ENCODE measurements at places on chromosomes 16 and 17.

DNA sequence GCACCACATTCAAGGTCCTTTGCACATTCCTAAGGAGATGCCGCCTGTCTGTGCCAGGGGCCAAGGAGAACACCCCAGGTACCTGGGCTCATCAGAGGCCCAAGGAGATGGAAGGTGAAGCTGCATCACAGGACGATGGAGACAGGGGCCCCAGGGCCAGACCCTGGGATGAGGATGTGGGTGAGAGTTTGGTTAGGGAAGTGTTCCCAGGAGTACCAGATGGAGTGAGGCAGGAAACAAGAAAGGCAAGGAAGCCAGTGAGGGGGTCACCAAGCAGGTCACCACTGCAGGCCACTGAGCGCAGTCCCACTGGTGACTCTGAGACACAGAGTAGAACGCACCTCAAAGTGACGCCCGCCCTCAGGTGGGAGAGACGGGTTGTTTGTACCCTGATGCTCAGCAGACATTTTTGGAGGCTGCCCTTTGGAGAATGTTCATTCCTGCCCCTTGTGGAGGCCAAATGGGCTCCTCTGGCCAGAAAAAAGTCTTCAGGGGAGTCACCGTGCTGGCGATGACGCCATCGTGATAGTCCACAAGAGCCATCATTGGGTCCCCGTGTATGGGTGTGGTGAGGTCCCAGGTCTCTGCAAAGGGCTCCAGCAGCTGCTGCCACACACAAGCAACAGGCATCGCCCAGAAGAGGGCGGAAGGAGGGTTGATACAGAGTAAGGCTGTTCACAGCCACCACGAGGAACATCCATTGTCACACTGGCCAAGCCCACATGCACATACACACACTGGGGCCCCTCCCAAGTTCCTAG, 57.5 kb downstream of the BEAN1 start:
- DNase-seq: no peak

GRCh38 chr17:19805006-19805405, 56.9 kb upstream of the ALDH3A1 start:
- DNase-seq: no peak

- DNase-seq: no peak
These were observed 7.3 kb upstream of the FOXN1 start for GRCh38 chr17:28498652-28499363.

DNA sequence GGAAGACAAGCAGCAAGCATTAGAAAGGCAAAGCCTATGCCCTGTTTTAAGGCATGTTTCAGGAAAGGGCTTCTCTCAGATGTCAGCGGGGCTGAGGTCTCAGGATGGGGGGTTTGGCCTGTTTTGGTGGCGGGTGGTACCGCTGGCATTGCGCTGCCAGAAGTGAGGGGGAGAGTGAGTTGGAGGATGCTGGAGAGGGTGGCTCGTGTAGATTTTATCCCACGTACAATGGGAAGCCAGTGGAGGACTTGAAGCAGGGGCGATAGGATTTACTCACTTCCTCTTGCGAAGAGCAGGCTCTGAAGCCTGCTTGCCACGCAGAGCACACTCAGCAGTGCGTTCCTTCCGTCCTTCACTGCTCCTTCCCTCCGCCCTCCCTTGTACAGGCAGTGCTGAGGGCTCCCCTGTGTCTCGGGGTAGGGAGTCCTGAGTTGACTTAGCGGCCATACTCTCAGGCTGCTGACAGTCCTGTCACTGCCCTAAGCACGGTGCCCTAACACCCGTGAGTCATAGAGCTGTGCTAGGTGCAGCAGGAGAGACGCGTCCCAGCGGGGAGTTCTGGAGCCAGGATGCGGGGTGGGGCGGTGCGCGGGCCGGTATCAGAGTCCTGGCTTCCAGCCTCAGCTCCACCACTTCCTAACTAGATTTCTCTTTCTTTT, 113.1 kb downstream of the SNX29 start:
- DNase-seq: no peak

- no peak for DNase-seq
These were observed 93.3 kb downstream of the HELZ start for GRCh38 chr17:67151717-67152116.

DNA sequence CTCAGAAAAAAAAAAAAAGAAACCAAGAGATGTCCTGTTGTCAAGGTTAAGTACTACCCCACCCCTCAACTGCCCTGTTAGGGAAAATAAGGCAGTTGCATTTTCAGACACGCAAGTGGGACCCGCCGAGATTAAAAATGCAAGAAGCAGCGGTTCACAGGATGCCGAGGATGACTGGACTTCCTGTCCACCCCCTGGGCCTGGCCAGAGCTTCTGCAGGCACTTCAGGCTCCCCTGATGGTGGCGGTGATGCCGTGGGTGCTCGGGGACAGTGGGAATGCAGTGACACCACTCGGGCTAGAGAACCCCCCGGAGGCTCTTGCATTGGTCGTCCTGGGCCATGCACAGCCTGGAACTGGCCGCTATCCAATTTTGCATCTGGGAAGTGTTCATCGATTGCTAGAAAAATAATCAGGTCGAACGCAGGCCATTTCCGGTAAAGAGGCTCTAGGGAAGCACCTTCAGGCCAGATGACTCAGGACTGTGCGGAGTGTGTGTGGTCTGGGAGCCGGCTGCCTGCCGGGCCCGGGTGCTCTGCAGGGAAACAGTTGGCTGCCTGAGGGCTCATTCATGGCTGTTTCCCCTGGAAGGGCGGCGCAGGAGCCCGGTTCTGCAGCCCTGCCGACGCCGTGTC, 13.4 kb upstream of the CRISPLD2 start:
- DNase-seq: no peak

- DNase-seq: no peak
These were observed 168.5 kb downstream of the UTP18 start for GRCh38 chr17:51428668-51429495.

GRCh38 chr17:18107061-18107790, 1.3 kb upstream of the MYO15A start:
- no peak for DNase-seq
